A549 treated with ZK216348 at 1 μM for 4 hours (cell line): ENCODE measurements at places on chromosomes 6 and 20. TPM values are rescaled to one million over a fixed set of nuclear protein-coding genes. Genes with fewer than 3 reads are reported as not detected.

Gene C6orf58
- total RNA-seq = 0.22 TPM in 1 of 5 replicates, not detected in the others

Gene ZBTB12
- total RNA-seq = 2.0 to 5.0 TPM (median 4.5 TPM) in 5 replicates

Gene HLA-C
- 36.3 to 55.7 TPM (median 52.6 TPM) in 5 replicates for total RNA-seq

Gene DNMT3B
- total RNA-seq = 3.3 to 5.2 TPM (median 4.4 TPM) in 5 replicates

Gene SLC17A3
- total RNA-seq = 0.87 to 2.0 TPM (median 1.1 TPM) in 5 replicates

Gene TUBB1
- not detected in 5 replicates for total RNA-seq

Gene C20orf144
- total RNA-seq = 0.08 to 0.19 TPM in 2 of 5 replicates, not detected in the others

Gene CTCFL
- total RNA-seq = not detected in 5 replicates

Gene MTFR2
- total RNA-seq = 10.4 to 14.4 TPM (median 11.9 TPM) in 5 replicates

Gene SYNJ2
- 44.4 to 56.8 TPM (median 51.6 TPM) in 5 replicates for total RNA-seq

Gene LST1
- total RNA-seq = not detected in 5 replicates

Gene SAPCD1
- 3.7 to 5.9 TPM (median 4.9 TPM) in 5 replicates for total RNA-seq

Gene RHAG
- total RNA-seq = 0.11 TPM in 1 of 5 replicates, not detected in the others

Gene SCP2D1
- total RNA-seq = not detected in 5 replicates

Gene HCK
- 0.07 to 0.14 TPM in 2 of 5 replicates, not detected in the others for total RNA-seq

Gene OR2H2
- total RNA-seq = not detected in 5 replicates

Gene WFDC12
- total RNA-seq = not detected in 5 replicates

Gene BPIFB1
- 0.18 TPM in 1 of 5 replicates, not detected in the others for total RNA-seq

Gene SMIM8
- 2.6 to 4.8 TPM (median 3.7 TPM) in 5 replicates for total RNA-seq

Gene ENPP3
- total RNA-seq = not detected in 5 replicates

Gene TPBG
- 32.6 to 47.3 TPM (median 41.3 TPM) in 5 replicates for total RNA-seq

Gene PTPRT
- not detected in 5 replicates for total RNA-seq

Gene HLA-DOA
- total RNA-seq = not detected in 5 replicates

Gene TENT5A
- total RNA-seq = 0.92 to 1.2 TPM (median 1.0 TPM) in 5 replicates

Gene DCDC2
- 2.0 to 3.3 TPM (median 2.5 TPM) in 5 replicates for total RNA-seq

Gene NKAIN4
- total RNA-seq = 4.6 to 8.9 TPM (median 5.2 TPM) in 5 replicates

Gene PI3
- 2.5 to 3.8 TPM (median 2.9 TPM) in 5 replicates for total RNA-seq

Gene ZFP64
- total RNA-seq = 16.3 to 21.6 TPM (median 20.9 TPM) in 5 replicates

Gene COL19A1
- not detected in 5 replicates for total RNA-seq

Gene COL9A1
- total RNA-seq = 0.19 TPM in 1 of 5 replicates, not detected in the others

Gene RXRB
- 14.6 to 23.6 TPM (median 21.7 TPM) in 5 replicates for total RNA-seq

Gene COQ3
- 9.2 to 14.8 TPM (median 10.7 TPM) in 5 replicates for total RNA-seq

Gene TRMT11
- total RNA-seq = 9.8 to 13.4 TPM (median 11.1 TPM) in 5 replicates

Gene KCNK15
- total RNA-seq = 0.33 to 0.64 TPM (median 0.56 TPM) in 5 replicates

Gene MYBL2
- total RNA-seq = 66.0 to 82.8 TPM (median 79.5 TPM) in 5 replicates

Gene TINAG
- not detected in 5 replicates for total RNA-seq

Gene GSTA2
- 0.21 to 0.24 TPM in 2 of 5 replicates, not detected in the others for total RNA-seq

Gene PAK5
- total RNA-seq = not detected in 5 replicates

Gene ZNF322
- total RNA-seq = 4.9 to 8.3 TPM (median 6.4 TPM) in 5 replicates

Gene PGBD1
- 3.8 to 6.1 TPM (median 5.0 TPM) in 5 replicates for total RNA-seq

Gene GMPR
- total RNA-seq = 2.2 to 3.8 TPM (median 3.3 TPM) in 5 replicates

Gene CYP24A1
- total RNA-seq = 126 to 294 TPM (median 272 TPM) in 5 replicates

Gene ATP6V1G2
- total RNA-seq = 0.33 to 1.3 TPM (median 0.69 TPM) in 5 replicates

Gene PNLDC1
- total RNA-seq = 0.14 to 0.17 TPM in 2 of 5 replicates, not detected in the others

Gene MYCT1
- 0.05 to 0.11 TPM (median 0.08 TPM) in 4 of 5 replicates, not detected in the other for total RNA-seq

Gene BTN1A1
- not detected in 5 replicates for total RNA-seq

Gene VSX1
- 0.89 to 1.2 TPM (median 1.0 TPM) in 5 replicates for total RNA-seq

Gene TNNC2
- not detected in 5 replicates for total RNA-seq

Gene KATNA1
- total RNA-seq = 9.3 to 12.2 TPM (median 11.0 TPM) in 5 replicates

Gene GPR63
- total RNA-seq = 0.26 to 0.60 TPM (median 0.41 TPM) in 5 replicates

Gene PREP
- 34.4 to 37.3 TPM (median 35.9 TPM) in 5 replicates for total RNA-seq

Gene PRRT1
- total RNA-seq = 0.47 to 0.95 TPM (median 0.68 TPM) in 5 replicates

Gene ZNF217
- 13.6 to 24.8 TPM (median 23.1 TPM) in 5 replicates for total RNA-seq

Gene CALHM6
- not detected in 5 replicates for total RNA-seq

Gene AMD1
- total RNA-seq = 120 to 170 TPM (median 140 TPM) in 5 replicates

Gene ELOVL4
- 1.2 to 2.4 TPM (median 1.6 TPM) in 5 replicates for total RNA-seq

Gene TMX4
- 9.5 to 16.8 TPM (median 14.9 TPM) in 5 replicates for total RNA-seq

Gene GPR6
- total RNA-seq = not detected in 5 replicates

Gene SLC26A8
- total RNA-seq = not detected in 5 replicates

Gene ETV7
- 0.12 to 0.33 TPM in 2 of 5 replicates, not detected in the others for total RNA-seq
